ENCODE measurements at places on chromosomes 13 and 19.

DNA sequence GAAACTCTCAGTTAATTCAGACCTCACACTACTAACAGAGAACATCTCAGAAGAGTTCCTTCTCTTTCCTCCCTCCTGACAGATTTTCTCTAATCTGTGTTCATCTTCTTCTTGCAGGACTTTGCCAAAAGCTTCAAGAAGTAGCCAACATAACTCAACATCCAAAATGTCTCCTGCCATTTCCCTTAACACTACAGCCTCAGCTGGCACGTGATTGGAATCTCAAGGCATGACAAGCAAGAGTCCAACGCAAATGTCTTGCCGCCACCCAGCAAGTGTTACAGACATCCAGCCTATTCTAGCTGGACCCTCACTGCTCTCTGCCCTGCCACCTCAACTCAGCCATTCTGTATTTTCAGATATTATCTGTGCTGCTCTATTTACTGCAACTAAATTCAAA lies 135.1 kb downstream of the DNAJC15 start:
- DNase-seq = no peak

- no peak for DNase-seq
Measured at GRCh38 chr19:11861301-11861700, 12.8 kb downstream of the ZNF439 start.

DNA sequence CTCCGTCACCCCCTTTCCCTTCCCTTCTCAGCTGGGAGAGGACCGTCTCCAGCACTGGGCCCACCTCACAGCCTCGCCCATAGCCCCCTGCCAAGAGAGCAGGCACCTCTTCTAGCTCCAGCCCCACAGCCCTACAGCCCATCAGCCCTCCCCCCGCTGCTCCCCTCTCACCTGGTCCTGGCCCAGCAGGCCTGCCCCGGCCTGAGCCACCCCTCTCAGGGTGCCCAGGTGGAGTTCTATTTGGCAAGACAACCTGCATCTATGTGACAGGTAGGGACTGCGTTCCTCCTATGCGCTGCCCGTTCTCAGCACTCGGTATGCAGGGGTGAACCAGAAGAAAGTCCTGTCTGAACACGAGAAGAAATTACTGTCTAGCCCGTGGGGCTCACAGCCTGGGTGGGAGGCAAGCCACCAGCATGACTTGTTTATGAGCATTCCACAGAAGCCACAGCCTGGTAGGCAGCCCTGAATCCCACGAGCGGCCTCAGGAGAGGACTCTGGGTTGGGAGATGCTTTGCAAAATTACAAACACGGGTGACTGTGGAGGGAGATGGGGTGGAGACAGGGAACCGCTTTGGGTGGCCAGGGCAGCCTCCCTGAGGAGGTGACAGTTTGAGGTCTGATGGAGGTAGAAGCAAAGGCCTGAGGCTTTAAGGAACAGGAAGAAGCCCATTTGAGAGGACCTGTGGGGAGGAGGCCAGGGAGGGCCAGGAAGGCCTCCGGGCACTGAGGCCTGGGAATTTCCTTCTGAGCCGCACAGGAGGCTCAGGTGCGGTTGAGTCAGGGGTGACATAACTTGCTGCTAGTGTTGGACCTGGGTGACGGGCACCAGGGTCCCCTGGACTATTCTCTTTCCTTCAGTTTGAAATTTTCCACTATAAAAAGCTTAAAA lies 1.2 kb upstream of the PLEKHF1 start:
- no peak for DNase-seq

- no peak for DNase-seq
Measured at GRCh38 chr19:51691074-51691583, 2.0 kb upstream of the SPACA6 start.
